Activated CD8-positive, alpha-beta T cell treated with anti-CD3 and anti-CD28 coated beads for 36 hours (primary cell): ENCODE measurements at places on chromosomes 12 and 14. TPM values are rescaled to one million over a fixed set of nuclear protein-coding genes. Genes with fewer than 3 reads are reported as not detected.
A peak's percentile ranks its signal among the peaks of the same experiment; 100 is the strongest.

GRCh38 chr12:117738233-117738632, 230.6 kb downstream of the KSR2 start:
- H3K4me3 ChIP-seq, result no peak overlapping the region
- no peaks in the 10 kb centered on the region for H3K36me3 ChIP-seq
- no peak for DNase-seq
- no peak overlapping the region for H3K27ac ChIP-seq
- H3K4me1 ChIP-seq, result no peaks in the 10 kb centered on the region

Gene ESR2
- 0.31 TPM for total RNA-seq

DNA sequence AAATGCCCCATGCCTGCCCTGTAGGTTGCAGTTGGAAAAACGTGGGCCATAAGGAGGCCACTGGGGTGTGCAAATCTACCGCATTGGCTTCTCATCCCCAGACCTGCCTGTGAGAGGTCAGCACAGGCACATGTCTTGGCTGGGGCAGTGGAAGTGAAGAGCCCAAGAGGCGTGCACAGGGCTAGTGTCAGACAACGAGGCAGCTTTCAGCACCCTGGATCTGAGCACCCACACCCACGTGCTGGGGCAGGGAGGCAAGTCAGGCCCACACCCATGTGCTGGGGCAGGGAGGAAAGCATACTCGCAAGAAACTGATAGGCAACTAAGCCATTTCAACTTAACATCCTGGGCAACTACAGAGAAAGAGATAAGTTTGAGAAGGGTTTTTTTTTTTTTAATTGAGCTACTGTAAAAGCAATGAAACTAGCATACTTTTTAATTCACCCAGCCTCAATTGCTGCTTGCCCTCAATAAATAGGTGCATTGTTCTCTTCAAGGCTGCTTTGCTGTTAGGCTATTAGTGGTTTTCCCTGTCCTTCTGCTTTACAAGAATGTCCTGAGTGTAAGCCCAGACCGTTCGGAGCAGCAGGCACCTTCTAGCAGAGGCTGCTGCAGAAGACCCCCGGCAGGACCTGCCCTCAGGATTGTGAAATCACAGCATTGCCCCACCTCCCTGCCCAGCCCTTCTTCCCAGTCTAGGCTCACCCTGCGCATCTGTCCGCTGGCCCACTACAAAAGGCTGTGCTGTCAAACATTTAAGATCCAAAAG, 355.3 kb upstream of the FKBP4 start:
- no peak overlapping the region for H3K4me3 ChIP-seq
- peaks cover 3% of the 10 kb centered on the region for H3K27me3 ChIP-seq
- H3K36me3 ChIP-seq, result no peaks in the 10 kb centered on the region
- no peak for DNase-seq
- no peaks in the 10 kb centered on the region for H3K4me1 ChIP-seq

DNA sequence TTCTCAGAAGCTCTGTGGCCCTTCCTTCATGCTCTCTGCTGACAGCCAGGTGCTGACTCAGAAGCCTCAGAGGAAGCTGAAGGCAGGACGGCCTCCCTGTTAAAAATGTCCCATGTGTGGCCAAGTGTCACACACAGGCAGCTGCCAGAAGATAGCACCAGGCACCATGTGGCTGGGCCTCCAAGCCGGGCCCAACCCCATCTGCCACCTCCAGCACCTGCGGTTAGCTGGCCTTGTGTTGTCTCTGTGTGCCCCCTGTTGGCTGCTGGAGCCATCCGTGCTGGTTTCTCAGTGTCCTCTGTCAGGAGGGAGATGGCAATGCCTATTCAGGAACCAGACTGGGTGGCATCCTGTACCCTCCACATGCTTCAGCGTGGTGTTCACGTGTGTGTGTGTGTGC, 63.2 kb downstream of the TSPAN11 start:
- no peak overlapping the region for H3K27ac ChIP-seq
- DNase-seq, result peak; percentile 65
- H3K4me3 ChIP-seq, result no peak overlapping the region
- no peaks in the 10 kb centered on the region for H3K36me3 ChIP-seq
- H3K4me1 ChIP-seq, result no peaks in the 10 kb centered on the region

DNA sequence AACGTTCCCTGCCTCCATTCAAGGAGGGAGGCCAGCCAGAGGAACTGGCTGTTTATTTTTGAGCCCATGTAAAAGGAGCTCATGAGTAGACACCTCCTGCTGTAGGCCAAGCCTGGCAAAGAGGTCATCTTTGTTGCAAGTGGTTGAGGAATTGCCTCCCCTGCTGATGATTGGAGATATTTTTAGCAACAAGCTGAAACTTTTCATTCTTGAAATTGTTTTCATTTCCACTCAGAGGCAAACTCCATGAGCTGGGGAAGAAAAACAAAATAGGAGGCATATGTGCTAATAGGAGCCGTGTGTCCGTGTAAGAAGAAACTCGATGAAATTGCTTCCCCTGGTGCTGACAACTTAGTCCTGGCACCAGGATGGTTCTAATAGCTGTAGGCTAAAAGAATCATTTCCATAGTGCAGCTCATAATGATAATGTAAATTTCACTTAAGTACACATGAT, 440.1 kb upstream of the FAR2 start:
- H3K27ac ChIP-seq, result no peak overlapping the region
- H3K4me1 ChIP-seq, result no peaks in the 10 kb centered on the region
- H3K27me3 ChIP-seq, result no peaks in the 10 kb centered on the region
- no peak for DNase-seq
- no peak overlapping the region for H3K4me3 ChIP-seq

Gene FGD4
- total RNA-seq, result 0.05 TPM

GRCh38 chr14:86015511-86015910, 485.6 kb downstream of the FLRT2 start:
- H3K4me1 ChIP-seq, result peaks cover 3% of the 10 kb centered on the region
- H3K36me3 ChIP-seq, result peaks cover 1% of the 10 kb centered on the region
- no peaks in the 10 kb centered on the region for H3K27me3 ChIP-seq
- no peak overlapping the region for H3K27ac ChIP-seq
- H3K4me3 ChIP-seq, result no peak overlapping the region

Gene NUP107
- total RNA-seq, result 143 TPM

DNA sequence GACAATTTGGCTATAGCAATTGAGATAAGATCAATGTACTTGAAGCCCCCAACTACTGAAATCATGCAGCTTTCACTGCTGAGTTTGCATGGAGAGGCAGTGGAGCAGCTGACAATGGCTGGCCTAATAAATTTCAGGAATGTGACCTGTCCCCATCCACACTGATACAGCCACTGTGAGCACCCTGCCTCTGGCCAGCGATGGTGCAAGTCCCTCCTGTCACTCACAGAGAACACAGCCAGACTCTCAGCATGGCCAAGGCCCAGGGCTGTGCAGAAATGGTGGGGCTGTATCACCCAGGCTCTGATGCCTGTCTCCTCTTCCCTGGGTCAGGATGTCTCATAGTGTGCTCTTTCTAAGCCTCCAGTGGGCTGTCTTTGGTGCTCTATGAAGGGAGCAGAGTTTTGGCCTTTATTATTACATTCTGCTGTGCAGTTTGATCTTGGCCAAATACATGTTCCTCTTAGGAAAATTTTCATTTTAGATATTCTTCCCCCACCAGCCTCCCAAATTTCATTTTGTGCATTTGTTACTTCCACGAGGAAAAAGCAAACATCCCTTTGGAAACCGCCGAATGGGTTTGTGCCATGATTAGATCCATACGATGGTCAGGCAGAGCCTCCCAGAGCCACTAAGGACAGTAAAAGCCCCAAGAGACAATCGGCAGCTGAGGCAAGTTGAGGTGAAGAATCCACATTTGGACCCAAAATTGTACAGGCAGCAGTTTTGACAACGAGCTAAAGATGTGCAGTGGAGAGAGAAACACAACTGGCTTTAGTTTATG, 85.1 kb upstream of the WSCD2 start:
- H3K4me3 ChIP-seq, result no peak overlapping the region
- H3K27ac ChIP-seq, result no peak overlapping the region
- no peak for DNase-seq
- peaks cover 12% of the 10 kb centered on the region for H3K4me1 ChIP-seq

- no peak overlapping the region for H3K27ac ChIP-seq
- no peak overlapping the region for H3K4me3 ChIP-seq
- H3K27me3 ChIP-seq, result no peaks in the 10 kb centered on the region
- H3K4me1 ChIP-seq, result peaks cover 1% of the 10 kb centered on the region
Observed at GRCh38 chr14:78196323-78196722, 26.1 kb downstream of the NRXN3 start.

Gene TWF1
- 17.0 TPM for total RNA-seq

GRCh38 chr14:43123544-43123943, 1383.5 kb downstream of the FSCB start:
- H3K27me3 ChIP-seq, result no peaks in the 10 kb centered on the region
- DNase-seq, result no peak
- no peaks in the 10 kb centered on the region for H3K36me3 ChIP-seq
- no peaks in the 10 kb centered on the region for H3K4me1 ChIP-seq

GRCh38 chr12:117836999-117837736, 131.6 kb downstream of the KSR2 start:
- DNase-seq, result peak; percentile 88
- no peaks in the 10 kb centered on the region for H3K36me3 ChIP-seq
- no peaks in the 10 kb centered on the region for H3K4me1 ChIP-seq
- H3K4me3 ChIP-seq, result no peak overlapping the region
- H3K27ac ChIP-seq, result no peak overlapping the region
- peaks cover 16% of the 10 kb centered on the region for H3K27me3 ChIP-seq

GRCh38 chr12:58588770-58589169, 331.5 kb downstream of the LRIG3 start:
- H3K4me1 ChIP-seq, result no peaks in the 10 kb centered on the region
- no peaks in the 10 kb centered on the region for H3K27me3 ChIP-seq
- no peak overlapping the region for H3K27ac ChIP-seq
- H3K4me3 ChIP-seq, result no peak overlapping the region
- no peak for DNase-seq
- no peaks in the 10 kb centered on the region for H3K36me3 ChIP-seq

Gene CCDC177
- not detected for total RNA-seq

GRCh38 chr14:43249591-43249990, 1257.5 kb downstream of the FSCB start:
- H3K4me3 ChIP-seq, result no peak overlapping the region
- H3K27me3 ChIP-seq, result no peaks in the 10 kb centered on the region
- H3K4me1 ChIP-seq, result no peaks in the 10 kb centered on the region
- no peaks in the 10 kb centered on the region for H3K36me3 ChIP-seq

Gene ZNF385A
- total RNA-seq, result 1.1 TPM

GRCh38 chr12:102010265-102010994, 51.4 kb downstream of the WASHC3 start:
- H3K27ac ChIP-seq, result no peak overlapping the region
- no peaks in the 10 kb centered on the region for H3K27me3 ChIP-seq
- H3K4me1 ChIP-seq, result no peaks in the 10 kb centered on the region
- no peak overlapping the region for H3K4me3 ChIP-seq
- peaks cover 5% of the 10 kb centered on the region for H3K36me3 ChIP-seq

DNA sequence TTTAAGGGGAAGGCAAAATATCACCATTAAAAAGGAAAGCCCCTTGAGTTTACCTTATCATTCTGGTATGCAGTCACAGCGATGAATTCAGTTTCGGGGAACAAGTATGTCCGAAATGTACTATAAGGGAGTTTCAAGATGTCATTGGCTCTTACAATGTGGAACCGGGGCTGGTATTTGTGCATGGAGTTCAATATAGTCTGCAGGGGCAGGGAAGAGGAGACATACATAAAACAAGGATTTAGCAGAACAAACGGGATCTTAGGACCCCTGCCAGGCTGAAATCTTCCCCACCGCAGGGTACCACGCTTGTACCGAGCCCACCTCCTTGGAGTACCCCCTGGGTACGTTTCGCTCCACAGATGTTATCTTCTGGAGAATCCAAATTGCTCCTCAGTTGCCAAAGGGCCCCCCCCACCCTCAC, 4.5 kb downstream of the TBX3 start:
- H3K27me3 ChIP-seq, result peaks cover 76% of the 10 kb centered on the region
- no peak overlapping the region for H3K27ac ChIP-seq
- no peaks in the 10 kb centered on the region for H3K36me3 ChIP-seq
- no peak for DNase-seq
- peaks cover 17% of the 10 kb centered on the region for H3K4me1 ChIP-seq

DNA sequence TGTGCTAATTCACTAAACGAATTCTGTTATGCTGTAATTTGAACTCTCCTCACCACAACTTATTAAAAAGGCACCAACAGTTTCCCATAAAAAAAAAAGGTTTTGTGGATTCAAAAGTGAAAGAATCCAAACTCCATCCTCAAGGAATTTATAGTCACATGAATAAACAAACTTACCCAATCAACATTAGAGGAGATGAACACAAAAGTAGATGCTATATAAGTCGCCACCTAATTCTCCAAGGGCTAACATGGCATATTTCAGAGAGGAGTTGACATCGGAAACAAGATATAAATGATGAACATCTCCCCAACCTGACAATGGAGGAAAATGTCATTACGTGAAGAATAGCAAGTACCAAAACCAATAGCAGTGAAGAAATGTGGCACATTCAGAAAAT, 265.5 kb upstream of the PRKD1 start:
- H3K36me3 ChIP-seq, result no peaks in the 10 kb centered on the region
- no peaks in the 10 kb centered on the region for H3K27me3 ChIP-seq
- no peak overlapping the region for H3K27ac ChIP-seq
- no peak for DNase-seq
- H3K4me1 ChIP-seq, result no peaks in the 10 kb centered on the region

Gene SLC25A47
- total RNA-seq, result not detected

DNA sequence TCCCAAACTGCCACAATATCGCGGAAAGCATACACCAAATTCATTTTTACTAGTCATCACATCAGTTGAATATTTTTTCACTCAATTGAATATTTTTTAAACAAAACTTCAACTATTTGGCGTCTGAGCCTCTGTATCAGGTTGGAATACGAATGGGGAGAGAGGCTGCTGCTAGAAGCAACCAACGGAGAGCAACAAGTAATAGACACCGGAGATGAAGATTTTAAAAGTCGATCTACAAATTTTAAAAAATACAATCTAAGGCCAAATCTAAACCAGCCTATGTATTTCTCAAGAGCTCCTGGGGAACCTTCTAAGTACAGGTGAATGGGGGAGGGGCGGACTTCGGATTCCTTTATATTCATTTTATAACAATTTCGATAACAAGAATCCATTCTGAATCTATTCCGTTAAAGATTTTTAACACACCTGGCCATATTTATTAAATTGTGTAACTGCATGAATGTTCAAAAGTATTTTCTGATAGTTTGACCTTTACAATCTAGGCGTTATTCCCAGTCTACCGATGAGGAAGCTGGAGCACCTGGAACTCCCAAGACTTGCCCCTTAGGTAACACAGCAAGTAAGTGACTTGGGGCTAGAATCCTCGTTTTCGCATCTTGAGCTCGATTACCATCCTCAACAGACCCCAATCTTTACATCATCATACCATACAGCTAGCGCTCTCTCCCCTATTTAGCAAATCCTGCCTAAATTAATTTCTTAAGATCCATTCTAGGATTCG, 1.2 kb downstream of the GNPNAT1 start:
- peaks cover 22% of the 10 kb centered on the region for H3K36me3 ChIP-seq
- H3K27ac ChIP-seq, result peak overlapping the region; percentile 67
- peak overlapping the region; percentile 91 for H3K4me3 ChIP-seq
- no peak for DNase-seq
- H3K27me3 ChIP-seq, result no peaks in the 10 kb centered on the region
- peaks cover 37% of the 10 kb centered on the region for H3K4me1 ChIP-seq

Gene IL31
- not detected for total RNA-seq

DNA sequence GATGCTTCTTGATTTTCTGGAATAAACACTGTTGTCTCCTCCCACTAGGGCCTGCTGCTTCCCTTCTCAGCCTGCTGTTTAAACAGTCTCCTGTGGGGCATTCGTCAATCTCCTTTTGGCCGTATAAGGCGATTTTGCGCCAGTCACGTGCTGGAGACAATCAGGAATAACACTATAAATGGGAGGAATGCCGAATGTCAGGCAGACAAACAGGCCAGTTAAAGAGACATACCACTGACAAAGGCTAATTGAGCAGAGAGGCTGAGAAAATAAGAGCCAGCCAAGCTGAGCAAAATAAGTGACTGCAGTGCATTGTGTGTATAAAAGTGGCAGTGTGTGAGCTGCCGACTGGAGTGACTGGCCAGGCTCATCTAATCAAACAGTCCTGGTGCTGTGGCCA, 23.3 kb downstream of the DMAC2L start:
- H3K27me3 ChIP-seq, result no peaks in the 10 kb centered on the region
- H3K27ac ChIP-seq, result no peak overlapping the region
- H3K36me3 ChIP-seq, result peaks cover 1% of the 10 kb centered on the region
- no peak for DNase-seq
- no peak overlapping the region for H3K4me3 ChIP-seq
